CD4-positive, alpha-beta T cell treated with Interleukin-21 for 1 hour (primary cell): ENCODE measurements at places on chromosomes 13 and 19.

DNA sequence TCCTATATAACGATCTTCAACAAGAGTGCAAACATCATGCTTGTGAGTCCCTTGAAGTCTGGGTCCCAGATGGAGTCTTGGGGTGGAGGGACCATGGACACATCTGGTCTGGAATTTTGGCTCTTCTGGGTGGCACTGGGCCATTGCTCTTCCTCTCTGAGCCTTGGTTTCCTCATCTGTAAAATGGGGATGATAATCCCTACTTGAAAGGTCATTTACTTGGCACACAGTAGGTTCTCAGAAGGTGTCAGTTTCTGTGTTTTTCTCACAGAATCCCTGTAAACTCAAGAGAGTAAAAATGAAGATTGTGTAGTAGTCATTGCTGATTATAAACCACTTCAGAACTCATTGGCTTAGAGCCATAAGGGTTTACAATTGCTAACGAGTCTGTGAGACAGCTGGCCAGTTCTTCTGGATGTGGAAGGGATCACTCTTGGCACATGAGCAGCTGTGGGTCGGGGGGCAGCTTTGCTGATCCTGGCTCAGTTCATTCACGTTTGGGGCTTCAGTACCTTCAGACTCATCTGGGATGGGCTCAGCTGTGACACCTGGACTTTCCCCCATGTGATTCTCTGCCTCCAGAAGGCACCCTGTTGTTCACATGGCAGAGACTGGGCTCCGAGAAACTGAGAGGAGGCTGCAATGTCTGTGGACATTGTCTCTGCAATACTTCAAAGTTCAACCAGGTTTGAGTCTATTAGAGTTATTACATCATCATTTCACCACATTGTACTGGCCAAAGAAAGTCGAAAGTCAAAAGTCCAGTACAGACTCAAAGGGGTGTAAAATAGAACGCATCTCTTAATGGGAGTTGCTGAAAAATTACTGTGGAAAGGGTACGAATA, 7.8 kb downstream of the CYP4F12 start:
- DNase-seq = no peak

DNA sequence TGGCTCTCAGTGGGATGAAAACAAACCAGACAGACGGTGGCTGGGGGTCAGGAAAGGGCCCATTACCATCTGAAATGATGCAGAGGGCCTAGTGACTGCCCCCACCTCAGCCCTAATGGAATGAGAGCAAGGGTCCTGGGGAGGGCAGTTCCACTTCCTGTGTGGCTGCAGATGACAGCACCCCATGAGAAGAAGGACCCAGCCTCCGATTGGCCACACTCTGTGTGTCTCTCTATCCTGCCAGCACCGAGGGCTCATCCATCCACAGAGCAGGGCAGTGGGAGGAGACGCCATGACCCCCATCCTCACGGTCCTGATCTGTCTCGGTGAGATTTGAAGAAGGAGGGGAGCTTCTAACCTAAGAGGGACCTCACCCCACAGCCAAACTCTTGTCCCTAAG, 498 bp downstream of the LILRB1 start:
- no peak for DNase-seq

DNA sequence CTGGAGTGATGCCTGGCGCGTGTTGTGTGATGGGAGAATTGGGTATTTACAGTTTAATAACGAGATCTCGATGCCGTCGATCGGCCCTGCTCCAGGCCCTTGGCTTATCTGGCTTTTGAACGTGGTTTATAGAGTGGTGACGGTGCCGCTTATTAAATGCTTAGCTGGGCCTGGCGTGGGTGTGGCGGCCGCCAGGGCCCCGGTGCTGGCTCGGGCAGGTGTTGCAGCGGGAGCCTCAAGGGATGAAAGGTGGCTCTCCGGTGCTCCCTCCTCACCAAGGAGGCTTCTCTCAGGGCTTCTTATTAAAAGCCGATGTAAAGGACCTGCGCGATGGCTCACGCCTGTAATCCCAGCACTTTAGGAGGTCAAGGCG, 173.8 kb downstream of the KDM4B start:
- DNase-seq = no peak

GRCh38 chr13:36026531-36026930, 104.7 kb downstream of the DCLK1 start:
- no peak for DNase-seq

DNA sequence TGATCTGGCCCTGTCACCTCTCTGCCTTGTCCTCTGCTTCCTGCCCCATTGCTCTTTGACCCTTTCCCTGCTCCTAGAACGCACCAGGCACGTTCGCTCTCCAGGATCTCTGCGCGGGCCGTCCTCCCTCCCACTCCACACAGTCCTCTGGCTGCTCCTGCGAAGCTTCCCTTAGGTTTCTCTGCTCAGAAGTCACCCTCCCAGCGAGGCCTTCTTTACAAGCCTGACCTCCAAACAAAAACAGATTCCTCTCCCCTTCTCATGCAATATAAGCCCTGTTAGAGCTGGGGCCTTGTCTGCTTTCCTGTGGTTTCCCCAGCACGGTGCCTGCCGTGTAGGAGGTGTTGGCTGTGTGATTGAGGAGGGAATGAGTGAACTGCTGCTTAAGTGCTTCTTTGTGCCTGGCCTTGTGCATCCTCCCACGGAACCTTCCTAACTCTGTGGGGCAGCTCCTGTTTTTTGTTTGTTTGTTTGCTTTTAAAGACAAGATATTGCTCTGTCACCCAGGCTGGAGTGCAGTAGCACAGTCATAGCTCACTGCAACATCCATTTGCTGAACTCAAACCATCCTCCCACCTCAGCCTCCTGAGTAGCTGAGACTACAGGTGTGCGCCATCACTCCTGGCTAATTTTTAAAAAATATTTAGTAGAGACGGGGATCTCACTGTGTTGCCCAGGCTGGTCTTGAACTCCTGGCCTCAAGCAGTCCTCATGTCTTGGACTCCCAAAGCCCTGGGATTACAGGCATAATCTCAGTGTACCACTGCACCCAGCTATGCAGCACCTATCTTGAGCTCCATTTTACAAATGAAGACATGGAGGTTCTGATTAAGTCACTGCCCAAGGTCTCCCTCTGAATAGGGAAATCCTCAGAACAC, 82.0 kb downstream of the SIPA1L3 start:
- DNase-seq = no peak

- no peak for DNase-seq
Observed at GRCh38 chr19:47161876-47162489, 31.3 kb downstream of the SAE1 start.

DNA sequence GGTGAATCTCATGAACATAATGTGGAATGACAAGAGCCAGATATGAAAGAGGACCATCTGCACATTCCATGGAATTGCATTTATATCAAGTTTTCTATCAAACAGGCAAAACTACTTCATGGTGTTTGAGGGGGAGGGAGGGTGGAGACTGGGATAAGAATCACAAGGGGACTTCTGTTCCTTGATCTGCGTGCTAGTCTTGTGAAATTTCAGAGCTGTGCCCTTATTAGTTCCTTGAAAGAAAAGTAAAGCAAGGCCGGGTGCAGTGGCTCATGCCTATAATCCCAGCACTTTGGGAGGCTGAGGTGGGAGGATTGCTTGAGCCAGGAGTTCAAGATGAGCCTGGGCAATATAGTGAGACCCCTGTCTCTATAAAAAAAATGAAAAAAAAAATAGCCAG, 30.2 kb upstream of the CEBPG start:
- no peak for DNase-seq

GRCh38 chr19:15280915-15281683, 48.9 kb upstream of the EPHX3 start:
- DNase-seq = no peak

DNA sequence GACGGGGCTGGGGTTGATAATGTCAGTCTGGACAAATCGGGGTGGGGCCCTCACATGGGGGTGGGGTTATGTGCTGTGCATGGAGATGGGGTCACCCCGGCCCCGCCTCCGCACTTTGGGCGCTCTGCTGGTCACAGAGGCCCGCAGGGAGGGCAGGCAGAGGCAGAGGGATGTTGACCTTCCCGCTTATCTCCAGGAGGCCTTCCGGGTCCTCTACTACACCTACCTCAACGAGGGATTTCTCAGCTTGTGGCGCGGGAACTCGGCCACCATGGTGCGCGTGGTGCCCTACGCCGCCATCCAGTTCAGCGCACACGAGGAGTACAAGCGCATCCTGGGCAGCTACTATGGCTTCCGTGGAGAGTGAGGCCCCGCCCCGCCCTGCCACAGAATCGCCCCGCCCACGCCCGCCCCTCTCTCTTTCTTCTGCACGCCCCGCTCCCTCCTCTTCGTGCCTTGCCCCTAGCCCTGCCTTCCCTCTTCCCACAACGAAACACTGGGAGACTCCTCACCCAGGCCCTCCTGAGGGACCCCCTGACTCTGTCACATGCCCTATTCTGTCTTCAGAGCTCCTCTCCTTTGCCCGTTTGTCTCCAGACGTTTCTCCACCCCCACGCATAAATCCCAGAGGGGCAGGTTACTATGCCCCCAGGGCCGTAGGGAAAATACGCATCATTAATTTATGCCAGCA, 32.8 kb downstream of the TMEM161A start:
- no peak for DNase-seq

DNA sequence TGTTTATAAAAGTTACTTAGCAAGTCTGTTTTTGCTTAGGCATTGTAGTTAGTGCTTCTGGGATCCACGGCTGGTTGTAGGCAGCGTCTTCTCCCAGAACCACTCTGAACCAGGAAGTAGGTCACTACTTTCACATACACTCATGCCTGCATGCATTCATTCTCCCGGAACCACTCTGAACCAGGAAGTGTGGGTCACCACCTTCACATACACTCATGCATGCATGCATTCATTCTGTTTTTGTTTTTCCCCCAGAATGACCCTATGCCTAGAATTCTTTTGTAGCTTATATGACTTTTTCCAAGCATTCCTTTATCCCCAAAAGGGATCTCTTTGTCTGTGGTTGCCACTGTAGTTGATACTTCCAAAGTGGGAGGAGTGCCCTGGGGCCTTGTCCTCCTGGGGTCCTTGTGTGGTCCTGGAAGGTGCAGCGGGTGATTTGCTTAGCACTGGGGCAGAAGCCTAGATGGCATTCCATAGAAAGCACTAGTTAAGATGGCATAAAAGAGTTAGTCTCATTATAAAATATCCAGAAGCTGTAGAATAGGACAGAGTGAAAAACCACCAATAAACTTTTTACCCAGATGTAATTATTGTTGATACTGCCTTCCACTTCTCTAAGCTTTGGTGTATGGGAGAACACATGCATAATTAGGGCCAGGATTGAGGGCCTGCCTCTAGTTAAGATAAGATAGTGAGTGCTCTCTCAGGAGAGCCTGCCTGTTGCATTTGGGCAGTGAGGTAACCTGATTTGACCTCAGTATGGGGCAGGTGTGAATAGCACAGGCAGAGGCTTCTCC, 68.6 kb upstream of the TEX29 start:
- DNase-seq = no peak

GRCh38 chr13:33571618-33572017, 246.3 kb upstream of the RFC3 start:
- no peak for DNase-seq
